ENCODE measurements at places on chromosomes 1 and 21.

DNA sequence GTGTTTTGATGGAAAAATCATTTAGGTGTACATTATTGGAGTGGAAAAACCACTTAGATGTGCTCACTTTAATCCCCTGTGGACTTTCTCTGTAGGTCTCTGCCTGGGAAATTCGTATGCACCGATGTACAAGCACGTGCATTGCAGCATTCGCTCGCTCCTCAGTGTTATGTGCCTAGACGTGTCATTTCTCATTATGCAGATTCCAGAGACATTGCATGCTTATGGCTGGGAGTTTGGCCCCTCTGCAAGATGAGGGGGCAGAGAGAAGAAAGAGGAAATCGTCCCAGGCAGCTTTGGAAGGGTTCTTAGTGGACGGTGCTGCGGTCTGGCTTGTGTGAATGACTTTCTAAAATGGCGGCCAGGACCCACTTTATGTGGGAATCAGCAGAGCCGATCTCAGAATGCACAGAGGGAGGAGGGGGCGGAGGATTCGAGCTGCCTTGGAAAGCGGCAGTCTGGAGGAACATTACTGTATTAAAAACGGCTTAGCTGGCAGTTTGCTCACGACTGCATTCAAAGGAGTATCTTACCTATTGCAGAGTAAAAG is 2.3 kb downstream of the SPEN start:
- peak; percentile 77 for ATAC-seq

GRCh38 chr1:157004327-157004726 is 41.2 kb downstream of the ARHGEF11 start:
- ATAC-seq, result no peak

GRCh38 chr21:39020751-39021477 is 162.3 kb downstream of the PSMG1 start:
- ATAC-seq, result peak; percentile 14

GRCh38 chr21:45253633-45254459 is 33.8 kb downstream of the POFUT2 start:
- no peak for ATAC-seq

DNA sequence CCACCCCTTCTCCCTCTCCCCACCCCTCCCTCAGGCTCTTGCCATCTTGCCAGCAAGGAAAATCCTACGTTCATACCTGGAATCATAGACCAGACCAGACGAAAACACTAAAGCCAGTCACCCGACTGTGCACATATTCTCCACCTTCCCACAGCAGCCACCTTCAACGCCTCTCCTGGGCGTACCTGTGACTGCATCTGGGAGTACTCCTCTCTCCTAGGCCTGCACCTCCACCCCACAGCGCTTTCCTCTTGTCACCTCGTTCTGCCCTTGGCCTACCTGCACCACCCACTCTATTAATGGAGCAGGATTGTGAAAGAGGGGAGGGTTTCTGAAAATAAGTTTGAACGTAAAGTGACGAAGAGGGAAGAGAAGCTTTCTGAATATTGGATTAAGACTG is 17.8 kb downstream of the PAPPA2 start:
- ATAC-seq, result no peak

GRCh38 chr1:86491171-86491950 is 22.6 kb downstream of the CLCA1 start:
- ATAC-seq, result no peak

DNA sequence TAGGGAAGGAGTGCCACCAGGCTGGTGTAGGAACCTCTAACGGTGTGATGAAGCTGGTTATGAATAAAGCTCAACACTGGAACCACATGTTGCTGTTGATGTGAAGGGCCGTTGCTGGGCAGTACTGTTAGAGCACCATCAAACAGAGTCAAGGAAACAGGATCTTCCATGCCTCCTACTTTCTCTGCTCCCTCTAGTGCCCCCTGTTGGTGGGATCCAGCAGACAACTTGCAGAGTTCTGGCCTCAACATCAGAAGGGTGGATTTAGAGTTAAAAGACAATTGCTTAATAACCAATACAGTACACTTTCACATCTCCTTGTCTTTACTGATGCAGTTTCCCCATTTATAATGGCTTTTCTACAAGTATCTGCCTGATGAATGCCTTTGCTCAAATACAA is 336.4 kb downstream of the NTNG1 start:
- no peak for ATAC-seq

DNA sequence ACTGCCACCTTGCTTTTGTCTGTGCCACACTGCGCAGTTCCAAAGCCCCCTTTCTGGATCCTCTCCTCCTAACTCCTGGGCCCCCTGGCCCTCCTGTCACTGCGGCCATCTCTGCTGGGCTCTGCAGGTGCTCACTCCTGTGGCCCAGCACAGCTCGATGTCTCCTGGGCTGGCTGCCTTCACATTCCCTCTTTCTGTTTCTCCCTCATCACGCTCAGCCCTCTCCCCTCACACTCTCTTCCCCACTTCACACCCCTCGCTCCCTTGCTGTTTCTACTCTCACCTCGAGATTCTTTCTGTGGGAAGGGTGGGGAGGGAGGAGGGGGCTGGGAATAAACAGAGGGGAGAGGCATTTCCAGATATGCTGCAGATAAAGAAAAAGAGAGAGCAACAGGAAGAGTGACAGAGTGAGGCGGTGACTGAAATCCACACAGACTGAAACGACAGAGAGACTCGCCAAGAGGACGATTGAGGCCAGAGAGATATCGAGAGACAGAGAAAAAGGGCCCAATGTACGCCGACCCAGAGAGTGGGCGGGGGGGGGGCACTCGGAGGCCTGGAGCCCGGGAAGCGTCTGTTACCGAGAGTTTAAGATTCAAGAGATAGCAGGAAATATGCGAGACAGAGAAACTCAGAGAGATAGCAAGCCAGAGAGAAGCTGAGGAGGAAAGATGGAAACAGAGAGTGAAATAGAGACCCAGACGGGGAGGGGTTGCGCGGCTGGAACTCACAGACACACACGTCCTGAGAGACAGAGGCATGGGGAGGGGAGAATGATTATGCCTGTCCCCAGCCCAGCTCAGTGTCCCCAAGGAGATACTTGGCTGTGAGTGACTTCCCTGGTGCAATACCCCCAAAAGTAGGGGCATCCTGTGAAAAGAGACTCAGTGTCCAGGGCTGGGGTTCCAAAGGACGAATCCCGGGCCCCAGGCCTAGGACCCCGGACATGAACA is 666 bp downstream of the CSF3R start:
- ATAC-seq, result peak; percentile 40

DNA sequence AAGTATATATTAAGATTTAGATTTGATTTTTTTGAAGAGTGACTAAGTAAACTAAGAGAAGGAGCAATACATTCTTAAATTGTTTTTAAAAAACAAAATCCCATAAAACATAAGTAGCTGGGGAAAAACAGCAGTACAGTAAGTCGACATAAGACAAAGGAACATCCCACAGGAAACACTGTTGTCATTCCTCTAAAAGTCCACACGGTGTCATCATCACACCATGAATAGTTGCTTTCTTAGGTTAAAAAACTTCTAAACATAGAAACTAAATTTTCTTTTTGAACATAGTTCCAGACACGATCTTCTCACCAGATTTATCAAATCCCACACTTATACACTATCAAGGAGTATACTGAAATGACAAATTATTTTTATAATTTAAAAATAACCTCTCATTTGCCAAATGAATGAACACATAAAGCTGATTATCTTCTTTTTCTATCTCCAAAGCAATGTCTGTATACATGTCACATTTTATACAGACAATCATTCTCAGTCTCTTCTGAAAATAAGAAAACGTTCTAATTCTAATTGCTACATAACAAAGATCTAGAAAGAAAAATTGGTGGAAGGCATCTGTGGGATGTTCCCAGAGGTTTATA is 15.8 kb downstream of the ODF2L start:
- peak; percentile 85 for ATAC-seq

- ATAC-seq, result no peak
These were observed 101.4 kb upstream of the PDE4B start for GRCh38 chr1:65691152-65691900.

DNA sequence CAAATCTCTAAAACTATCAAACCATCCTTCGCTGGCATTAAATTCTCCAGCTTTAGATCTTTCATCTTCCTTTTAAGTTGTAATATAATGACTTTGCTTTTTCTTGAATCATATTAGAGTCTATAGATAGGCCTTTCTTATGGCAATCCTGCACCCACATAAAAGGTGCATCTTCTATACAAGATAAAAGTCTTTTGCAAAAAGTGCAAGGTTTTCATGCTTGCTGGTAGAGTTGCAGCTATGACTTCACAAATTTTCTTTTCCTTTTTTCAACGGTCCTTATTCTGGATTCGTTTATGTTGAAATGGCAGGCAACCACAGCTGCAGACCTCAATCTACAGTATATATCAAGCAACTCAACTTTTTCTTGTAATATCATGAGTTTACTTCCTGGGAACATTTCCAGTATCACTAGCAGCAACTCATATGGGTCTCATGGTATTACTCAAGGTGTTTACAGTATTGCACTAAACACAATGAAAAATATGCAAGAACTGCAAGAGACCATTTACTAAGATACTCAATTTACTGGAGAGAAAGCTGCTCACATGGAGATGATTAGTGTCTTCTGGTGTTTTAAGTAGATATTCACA is 22.1 kb downstream of the OMA1 start:
- no peak for ATAC-seq

GRCh38 chr1:41718497-41718896 is 200.2 kb downstream of the HIVEP3 start:
- no peak for ATAC-seq

- ATAC-seq, result no peak
These were observed 408.6 kb downstream of the PRDM2 start for GRCh38 chr1:14108356-14109275.

DNA sequence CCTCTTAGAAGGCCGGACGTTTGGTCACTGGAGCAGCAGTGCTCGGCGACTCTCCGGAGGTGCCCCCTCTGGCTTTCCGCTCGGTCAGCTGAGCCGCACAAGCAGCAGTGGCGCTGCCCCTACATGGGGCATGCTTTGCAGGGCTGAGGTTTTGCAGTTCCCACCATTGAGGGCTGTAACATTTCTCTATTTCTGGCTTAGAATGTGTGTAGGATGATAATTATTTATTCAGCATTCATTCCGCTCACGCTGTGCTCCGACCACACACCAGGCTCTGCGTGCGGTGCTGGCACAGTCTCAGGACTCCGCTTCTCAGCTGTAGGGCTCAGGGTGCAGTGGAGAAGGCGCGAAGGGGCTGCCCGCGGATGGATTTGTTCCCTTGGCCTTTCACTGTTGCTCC is 119.5 kb downstream of the PCBP3 start:
- ATAC-seq, result no peak

- ATAC-seq, result no peak
These were observed 74.3 kb downstream of the DDR2 start for GRCh38 chr1:162706606-162707005.

DNA sequence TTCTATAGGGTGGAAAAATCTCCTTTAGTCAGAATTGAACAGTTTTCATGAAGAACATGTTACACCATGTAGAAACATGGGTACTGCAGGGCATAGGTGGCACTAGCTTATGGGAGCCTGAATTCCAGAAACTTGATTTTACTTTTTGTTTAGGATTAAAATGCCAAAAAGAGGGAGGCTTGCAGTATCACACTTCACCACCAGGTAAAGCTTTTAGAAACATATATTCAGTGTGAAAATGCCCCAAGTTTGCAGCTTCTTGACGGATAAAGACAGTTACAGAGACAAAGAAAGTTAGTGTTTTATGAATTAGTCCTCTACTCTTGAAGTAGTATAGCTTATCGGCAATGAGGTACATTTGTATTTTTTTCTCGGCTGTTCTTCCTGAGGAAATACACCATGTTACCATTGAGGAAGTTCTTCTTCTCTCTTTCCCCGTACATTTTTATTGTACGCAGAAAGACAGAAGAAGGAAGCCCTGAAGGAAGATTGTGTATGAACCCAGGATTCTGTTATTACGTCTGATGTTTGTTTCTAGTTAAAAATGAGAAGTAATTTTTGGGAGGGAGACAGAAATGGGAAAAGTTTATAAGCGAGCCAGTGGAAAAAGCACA is 66.1 kb downstream of the PBX1 start:
- peak; percentile 71 for ATAC-seq

GRCh38 chr1:117783606-117784396 is 145.6 kb downstream of the GDAP2 start:
- peak; percentile 56 for ATAC-seq

GRCh38 chr1:108027389-108027788 is 62.4 kb upstream of the VAV3 start:
- no peak for ATAC-seq

GRCh38 chr1:96722161-96722922 is 758 bp downstream of the PTBP2 start:
- peak; percentile 74 for ATAC-seq

- ATAC-seq, result no peak
These were observed 31.0 kb downstream of the PAX7 start for GRCh38 chr1:18661404-18662285.

DNA sequence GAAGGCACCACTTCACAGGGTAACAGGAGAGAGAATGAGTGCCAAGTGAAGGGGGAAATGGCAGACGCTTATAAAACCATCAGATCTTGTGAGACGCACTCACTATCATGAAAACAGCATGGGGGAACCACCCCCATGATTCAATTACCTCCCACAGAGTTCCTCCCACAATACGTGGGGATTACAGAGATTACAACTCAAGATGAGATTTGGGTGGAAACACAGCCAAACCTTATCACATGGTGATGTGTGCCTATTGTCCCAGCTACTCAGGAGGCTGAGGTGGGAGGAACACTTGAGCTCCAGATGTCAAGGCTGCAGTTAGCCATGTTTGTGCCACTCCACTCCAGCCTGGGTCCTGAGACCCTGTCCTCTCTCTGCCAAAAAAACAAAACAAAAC is 56.0 kb upstream of the DSCAM start:
- no peak for ATAC-seq

- no peak for ATAC-seq
These were observed 43.7 kb upstream of the IPO9 start for GRCh38 chr1:201785291-201785690.

- ATAC-seq, result peak; percentile 38
These were observed 1.7 kb upstream of the KIF26B start for GRCh38 chr1:245153081-245153551.

GRCh38 chr1:89946532-89946931 is 48.4 kb upstream of the ZNF326 start:
- no peak for ATAC-seq

GRCh38 chr21:45154511-45155508 is 80.4 kb downstream of the ADARB1 start:
- peak; percentile 97 for ATAC-seq

- no peak for ATAC-seq
These were observed 240.7 kb downstream of the NRIP1 start for GRCh38 chr21:14824126-14824525.

- ATAC-seq, result no peak
These were observed 133.6 kb downstream of the SYF2 start for GRCh38 chr1:25098717-25099116.

GRCh38 chr1:198883184-198883583 is 244.3 kb downstream of the PTPRC start:
- ATAC-seq, result no peak

All from SK-N-SH treated with all-trans-retinoic acid at 6 μM for 48 hours (cell line).